Activated CD4-positive, CD25-positive, alpha-beta regulatory T cell treated with anti-CD3 and anti-CD28 coated beads, Interleukin-2, amount 50 U/mL, for 72 hours (primary cell): ENCODE measurements at places on chromosomes 2 and 18.

DNA sequence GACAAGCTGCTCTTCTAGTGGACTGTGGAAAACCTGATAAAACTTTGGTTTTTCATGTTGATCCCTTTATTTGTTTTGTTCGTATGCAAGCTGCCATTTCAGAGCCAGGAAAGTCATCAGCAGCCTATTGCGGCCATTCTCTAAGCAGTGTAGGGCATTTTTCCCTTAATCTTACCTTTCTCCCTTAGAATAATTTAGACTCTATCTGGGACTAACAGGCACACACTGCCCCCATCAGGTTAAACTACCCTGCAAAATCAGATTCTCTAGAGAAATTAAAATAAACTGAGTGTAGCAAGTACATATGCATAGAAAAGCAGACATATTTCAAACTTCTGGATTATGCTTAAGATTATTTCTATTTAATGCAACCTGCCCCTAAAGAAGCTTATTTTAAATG lies 347.5 kb downstream of the METTL4 start:
- no peak for DNase-seq

- DNase-seq = no peak
These were observed 48.1 kb downstream of the ID2 start for GRCh38 chr2:8729939-8730338.

- no peak for DNase-seq
These were observed 246.9 kb upstream of the SLC39A10 start for GRCh38 chr2:195410074-195410671.

DNA sequence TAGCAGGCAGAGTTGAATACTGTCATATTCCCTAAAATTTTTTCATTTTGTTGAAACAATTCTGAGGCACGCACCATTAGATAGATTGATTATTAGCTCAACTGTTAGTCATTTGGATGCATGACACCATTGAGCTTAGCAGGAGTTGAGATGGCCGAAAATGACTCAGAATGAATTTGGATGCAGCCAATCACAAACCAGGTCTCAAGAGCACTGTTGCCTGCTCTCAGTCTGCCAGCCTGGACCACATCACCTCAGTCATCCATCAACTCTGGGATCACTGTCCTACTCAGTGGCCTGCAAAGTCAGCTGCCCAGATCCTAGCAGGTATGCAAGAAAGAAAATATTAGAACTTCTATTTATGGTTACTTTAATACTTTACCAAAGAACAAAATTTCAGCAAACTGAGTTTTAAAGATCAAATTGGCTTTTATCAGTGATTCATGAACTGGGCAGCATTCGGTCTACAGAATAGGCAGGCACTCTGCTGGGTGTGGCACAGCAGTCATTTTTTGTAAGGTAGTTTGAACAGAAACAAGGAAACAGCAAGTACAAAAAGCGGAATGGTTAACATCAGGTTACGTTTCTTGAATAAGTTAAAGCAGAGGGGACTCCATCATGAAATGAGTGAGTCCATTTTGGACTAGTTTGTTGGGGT lies 152.7 kb upstream of the ARHGAP28 start:
- DNase-seq = no peak

GRCh38 chr18:42980426-42980825 lies 135.1 kb downstream of the RIT2 start:
- no peak for DNase-seq

DNA sequence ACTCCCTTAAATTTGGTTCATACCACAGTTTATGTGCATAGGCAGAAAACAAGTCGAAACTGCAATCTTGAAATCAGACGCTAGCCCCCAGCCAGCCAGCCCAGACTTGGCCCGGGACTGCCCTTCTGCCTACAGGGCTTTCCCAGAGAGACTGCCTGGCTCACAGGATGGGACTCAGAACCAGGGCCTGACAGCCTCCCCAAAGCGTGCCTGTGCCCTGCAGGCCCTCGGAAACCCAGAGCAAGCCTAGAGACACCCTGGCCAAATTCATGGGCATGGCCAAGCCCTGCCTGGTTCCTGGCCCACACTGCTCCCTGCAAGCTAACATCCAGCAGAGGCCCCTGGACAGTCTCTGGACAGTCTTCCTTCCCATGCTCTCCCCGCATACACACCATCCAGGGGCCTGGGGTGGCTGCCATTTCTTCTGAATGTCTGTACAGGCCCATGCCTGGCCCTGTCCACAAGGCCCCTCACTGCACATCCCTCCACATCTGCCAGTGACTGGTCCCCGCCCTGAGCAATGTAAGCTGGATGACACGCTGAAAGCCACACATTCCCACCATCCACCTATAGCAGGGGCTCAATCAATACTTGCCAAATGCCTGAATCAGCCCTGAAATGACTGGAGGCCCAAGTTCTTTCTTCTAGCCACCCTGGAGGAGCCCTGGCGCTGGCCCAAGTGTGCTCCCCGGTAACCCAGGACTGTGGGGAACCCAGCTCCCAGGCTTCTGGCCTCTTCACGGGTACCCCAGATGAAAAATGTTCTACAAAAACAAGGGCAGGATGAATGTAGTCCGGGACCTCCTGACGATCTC lies 73.1 kb downstream of the HDAC4 start:
- DNase-seq = peak; percentile 32

- DNase-seq = no peak
These were observed 123.0 kb downstream of the PMAIP1 start for GRCh38 chr18:60022671-60023276.

DNA sequence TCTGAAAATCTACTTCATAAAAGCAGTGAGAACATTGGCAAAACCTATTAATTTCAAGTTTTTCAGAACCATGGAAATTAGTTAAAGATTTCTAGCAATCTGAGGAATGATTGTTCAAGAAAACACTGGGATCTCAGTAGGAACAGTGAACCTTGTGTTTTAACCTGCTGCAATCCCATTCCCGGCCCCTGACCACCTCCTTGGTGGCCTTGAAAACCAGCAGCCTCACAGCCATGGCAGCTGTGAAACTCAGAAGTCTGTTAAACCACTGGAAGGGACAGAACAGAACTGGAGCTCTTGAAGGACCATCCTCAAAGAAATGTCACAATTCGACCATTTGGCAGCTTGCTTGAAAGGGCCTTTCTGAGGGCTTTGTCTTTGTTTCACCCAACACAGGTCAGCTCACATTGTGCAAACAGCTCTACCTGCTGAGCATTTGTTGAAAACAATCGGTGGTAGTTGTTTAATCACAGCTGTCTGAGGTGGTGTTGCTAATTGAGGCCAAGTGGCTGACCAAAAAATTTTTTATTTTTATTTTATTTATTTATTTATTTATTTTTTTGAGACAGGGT lies 25.8 kb downstream of the NEDD4L start:
- no peak for DNase-seq

DNA sequence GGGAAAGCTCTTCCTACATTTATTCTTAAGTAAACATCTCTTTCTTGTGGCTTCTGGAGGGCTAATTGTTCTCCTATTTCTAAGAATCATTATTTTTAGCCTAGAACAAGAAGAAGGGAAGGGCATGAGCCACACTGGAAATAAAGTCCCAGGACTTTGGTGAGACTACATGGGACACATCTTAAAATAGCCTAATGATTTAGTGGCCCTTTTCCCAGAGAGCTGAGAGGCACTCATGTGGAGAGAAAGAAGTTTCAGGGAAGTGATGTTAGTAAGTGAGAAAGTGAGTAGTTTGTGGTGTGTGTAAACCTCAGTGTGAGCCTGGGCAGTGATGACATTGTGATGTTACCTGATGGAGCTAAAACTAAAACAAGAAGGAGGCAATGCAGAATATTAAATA lies 14.6 kb downstream of the ITGA4 start:
- DNase-seq = no peak

DNA sequence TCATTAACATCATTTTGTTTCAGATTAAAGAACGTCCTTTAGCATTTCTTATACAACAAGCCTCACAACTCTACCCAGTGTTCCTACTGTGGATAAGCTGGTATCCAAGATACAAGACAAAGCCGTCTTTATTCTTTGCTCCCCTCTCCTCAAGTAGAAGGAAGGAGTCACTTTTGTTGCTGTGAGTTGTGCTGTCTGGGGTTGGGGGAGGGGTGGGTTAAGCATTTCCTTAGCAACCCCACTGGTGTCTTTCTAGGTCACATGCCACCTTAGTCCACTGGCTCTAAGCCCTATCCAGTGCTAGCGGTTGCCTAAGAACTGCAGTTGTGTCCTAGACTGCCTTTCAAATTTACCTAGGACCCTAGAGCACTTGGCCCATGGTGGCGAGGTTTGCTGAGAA lies 155.6 kb upstream of the PIEZO2 start:
- DNase-seq = no peak

- no peak for DNase-seq
These were observed 25.3 kb downstream of the SFTPB start for GRCh38 chr2:85642725-85643124.

- no peak for DNase-seq
These were observed 215.2 kb downstream of the VAPA start for GRCh38 chr18:10128921-10129501.

DNA sequence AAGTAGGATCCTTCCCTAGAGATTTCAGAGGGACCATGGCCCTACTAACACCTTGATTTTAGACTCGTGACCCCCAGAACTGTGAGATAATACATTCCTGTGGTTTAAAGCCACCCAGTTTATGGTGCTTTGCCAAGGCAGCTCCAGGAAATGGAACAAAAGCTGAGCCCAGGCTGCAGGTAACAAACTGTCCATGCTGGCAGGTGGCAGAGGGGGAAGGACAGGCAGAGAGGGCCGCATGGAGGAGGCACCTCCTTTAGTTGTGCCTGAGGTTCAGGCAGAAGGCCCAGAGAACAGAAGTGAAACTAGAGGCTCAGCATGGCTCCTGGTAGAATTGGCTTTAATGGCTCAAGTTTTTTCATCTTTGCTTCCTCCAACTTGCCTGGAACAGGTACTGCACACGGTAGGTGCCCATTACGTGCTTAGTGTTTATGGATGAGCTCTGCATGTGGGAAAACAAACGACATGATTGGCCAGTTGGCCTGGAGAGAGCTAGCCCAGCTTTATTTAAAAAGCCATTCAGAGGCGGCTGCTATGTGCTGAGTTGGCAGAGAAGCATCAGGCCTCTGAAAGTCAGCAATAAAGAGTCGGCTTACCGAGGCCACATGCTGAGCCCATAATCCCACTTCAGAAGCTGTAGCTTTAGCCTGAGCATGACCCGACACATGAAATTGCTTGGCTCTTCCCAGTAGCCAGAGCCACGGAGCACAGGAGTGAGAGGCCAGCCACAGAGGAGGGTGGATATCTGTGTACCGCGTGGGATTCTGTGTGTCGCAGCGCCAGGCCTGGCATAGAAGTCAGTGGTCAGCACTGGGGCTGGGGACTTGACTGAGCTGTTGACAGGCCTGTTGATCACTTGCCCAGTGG lies 36.5 kb downstream of the HS1BP3 start:
- no peak for DNase-seq

DNA sequence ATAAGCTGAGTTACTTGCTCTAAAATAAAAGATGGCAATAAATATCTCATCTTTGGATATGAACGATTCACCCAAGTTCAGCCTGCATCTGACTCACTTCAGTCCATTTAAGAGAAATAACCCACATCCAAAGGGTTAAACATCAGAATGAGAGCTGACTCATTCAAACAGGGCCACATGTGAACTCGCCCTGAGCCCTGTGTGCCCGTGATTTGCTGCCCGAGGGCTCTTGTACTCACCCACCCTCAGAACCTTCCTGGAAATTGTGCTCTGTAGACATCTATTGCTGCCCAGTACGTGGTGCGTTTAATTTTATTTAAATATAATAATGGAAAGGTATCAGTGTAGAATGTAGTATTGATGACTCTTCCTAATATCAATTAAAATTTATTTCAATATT lies 66.9 kb upstream of the RBM44 start:
- no peak for DNase-seq

DNA sequence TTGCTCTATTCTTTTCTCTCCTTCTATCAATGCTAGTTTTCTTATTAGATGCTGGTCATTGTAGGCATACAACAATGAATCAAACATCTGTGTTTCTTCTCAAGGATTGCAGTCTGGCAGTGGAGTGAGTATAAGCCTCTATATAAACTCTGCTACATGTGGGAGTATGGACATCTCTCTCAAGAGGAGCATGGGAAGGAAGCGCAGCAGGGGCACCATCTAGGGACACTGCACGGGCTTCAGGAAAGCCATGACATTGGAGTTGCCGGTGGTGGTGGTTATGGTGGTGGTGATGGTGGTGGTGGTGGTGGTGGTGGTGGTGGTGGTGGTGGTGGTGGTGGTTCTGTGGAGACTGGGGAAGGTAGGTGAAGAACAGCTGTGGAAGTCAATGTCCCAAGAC lies 462.6 kb downstream of the RNF144A start:
- DNase-seq = no peak

DNA sequence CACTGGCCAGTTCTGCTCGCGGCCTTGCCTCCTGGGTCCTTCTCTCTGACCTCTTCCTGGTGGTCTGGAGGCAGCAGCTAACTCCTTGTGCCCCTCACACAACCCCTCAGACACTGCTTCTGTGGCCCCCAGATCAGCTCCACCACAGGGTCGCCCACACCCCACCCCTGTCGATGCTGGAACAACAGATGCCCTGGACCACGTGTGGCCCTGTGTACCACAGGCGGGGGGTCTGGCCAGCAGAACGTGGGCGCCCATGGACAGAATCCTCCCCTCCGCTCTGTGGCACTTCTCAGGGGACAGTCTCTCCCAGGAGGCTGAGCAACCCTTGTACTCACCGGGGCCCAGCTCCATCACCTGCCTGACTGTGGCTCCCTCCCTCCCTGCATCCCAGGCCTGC lies 245.6 kb downstream of the NDUFA10 start:
- no peak for DNase-seq

GRCh38 chr2:27072920-27073319 lies 1.5 kb upstream of the OST4 start:
- DNase-seq = no peak

DNA sequence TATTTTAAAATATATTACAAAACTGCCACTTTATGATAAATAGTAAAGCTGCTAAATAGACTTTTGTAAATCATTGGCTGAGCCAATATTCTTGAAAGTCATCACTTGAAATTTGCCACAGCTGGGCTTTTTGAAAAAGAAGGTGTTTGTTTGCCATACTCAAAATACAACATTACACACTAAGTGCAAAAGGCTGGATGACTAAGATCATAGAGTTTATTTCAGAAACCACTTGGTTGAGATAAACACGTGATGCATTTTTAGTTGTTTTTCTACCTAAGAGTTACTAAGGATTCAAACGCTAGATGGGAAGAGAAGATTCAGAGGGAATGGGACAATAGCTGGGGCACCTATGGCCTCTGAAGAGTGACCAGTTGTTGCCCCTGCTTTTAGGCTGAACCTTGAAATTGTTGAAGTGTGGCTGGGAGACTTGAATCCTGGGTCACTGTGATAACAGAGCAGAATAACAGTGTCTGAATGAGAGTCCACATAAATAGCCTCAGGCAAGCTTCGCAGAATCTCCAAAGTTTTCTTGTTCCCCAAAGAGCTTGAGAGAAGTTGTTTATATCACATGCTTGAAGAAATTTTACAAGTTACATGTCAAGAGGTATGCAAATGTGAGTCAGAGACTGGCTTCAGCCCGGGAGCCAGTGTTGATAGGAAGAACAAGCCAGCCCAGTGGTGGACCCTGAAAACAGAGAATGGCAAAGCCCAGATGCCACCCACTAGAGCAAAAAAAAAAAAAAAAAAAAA lies 409.8 kb downstream of the GPD2 start:
- no peak for DNase-seq
